A549 treated with CpdA at 1 μM for 4 hours (cell line): ENCODE measurements at places on chromosomes 1 and 21. TPM values are rescaled to one million over a fixed set of nuclear protein-coding genes. Genes with fewer than 3 reads are reported as not detected.

OR2T29 gene
- not detected in 5 replicates for total RNA-seq

SH2D5 gene
- 13.6 to 16.3 TPM (median 14.3 TPM) in 5 replicates for total RNA-seq

UTP11 gene
- total RNA-seq: 41.0 to 78.4 TPM (median 46.6 TPM) in 5 replicates

NUF2 gene
- 26.6 to 32.5 TPM (median 28.7 TPM) in 5 replicates for total RNA-seq

EPHB2 gene
- total RNA-seq: 44.5 to 64.1 TPM (median 52.7 TPM) in 5 replicates

OR2W3 gene
- not detected in 5 replicates for total RNA-seq

DDX59 gene
- 13.7 to 16.2 TPM (median 14.8 TPM) in 5 replicates for total RNA-seq

GBP4 gene
- 0.02 TPM in 1 of 5 replicates, not detected in the others for total RNA-seq

SNAPIN gene
- 52.0 to 63.2 TPM (median 56.4 TPM) in 5 replicates for total RNA-seq

SPATA1 gene
- 0.47 to 1.3 TPM (median 0.72 TPM) in 5 replicates for total RNA-seq

CCT8 gene
- total RNA-seq: 180 to 208 TPM (median 190 TPM) in 5 replicates

CYYR1 gene
- total RNA-seq: not detected in 5 replicates

AMY1C gene
- not detected in 5 replicates for total RNA-seq

HPDL gene
- total RNA-seq: 3.6 to 5.3 TPM (median 3.9 TPM) in 5 replicates

NLRP3 gene
- total RNA-seq: not detected in 5 replicates

HLX gene
- 4.2 to 5.9 TPM (median 5.1 TPM) in 5 replicates for total RNA-seq

BSND gene
- not detected in 5 replicates for total RNA-seq

MACO1 gene
- 9.2 to 11.5 TPM (median 9.4 TPM) in 5 replicates for total RNA-seq

LAX1 gene
- total RNA-seq: not detected in 5 replicates

F13B gene
- total RNA-seq: 0.05 to 0.28 TPM (median 0.06 TPM) in 3 of 5 replicates, not detected in the others

DENND4B gene
- 24.3 to 35.6 TPM (median 31.6 TPM) in 5 replicates for total RNA-seq

CFAP107 gene
- not detected in 5 replicates for total RNA-seq

PGM1 gene
- 34.1 to 39.2 TPM (median 38.7 TPM) in 5 replicates for total RNA-seq

S100A16 gene
- total RNA-seq: 412 to 491 TPM (median 455 TPM) in 5 replicates

C1orf167 gene
- total RNA-seq: 0.08 TPM in 1 of 5 replicates, not detected in the others

TLCD4 gene
- total RNA-seq: 8.1 to 12.2 TPM (median 8.7 TPM) in 5 replicates

DIO1 gene
- total RNA-seq: not detected in 5 replicates

NR1I3 gene
- 0.03 TPM in 1 of 5 replicates, not detected in the others for total RNA-seq

BRDT gene
- total RNA-seq: not detected in 5 replicates

C1orf210 gene
- not detected in 5 replicates for total RNA-seq

LRIF1 gene
- total RNA-seq: 16.3 to 26.2 TPM (median 20.2 TPM) in 5 replicates

SLC2A5 gene
- 0.05 to 0.26 TPM (median 0.13 TPM) in 5 replicates for total RNA-seq

PTGS2 gene
- 8.7 to 13.5 TPM (median 12.9 TPM) in 5 replicates for total RNA-seq

ASCL5 gene
- total RNA-seq: 0.08 to 0.27 TPM (median 0.09 TPM) in 4 of 5 replicates, not detected in the other

ADGRL4 gene
- total RNA-seq: not detected in 5 replicates

LENEP gene
- not detected in 5 replicates for total RNA-seq

TAL1 gene
- total RNA-seq: not detected in 5 replicates

BACE2 gene
- total RNA-seq: 22.4 to 24.0 TPM (median 23.1 TPM) in 5 replicates

OR2T33 gene
- total RNA-seq: not detected in 5 replicates

SLC27A3 gene
- 1.2 to 3.5 TPM (median 1.5 TPM) in 5 replicates for total RNA-seq

TPTE gene
- total RNA-seq: not detected in 5 replicates

MSH4 gene
- total RNA-seq: 0.01 TPM in 1 of 5 replicates, not detected in the others

PKLR gene
- total RNA-seq: not detected in 5 replicates

CLEC20A gene
- total RNA-seq: not detected in 5 replicates

MT1HL1 gene
- not detected in 5 replicates for total RNA-seq

RGS16 gene
- total RNA-seq: 0.15 to 0.31 TPM (median 0.19 TPM) in 5 replicates

ASPM gene
- 19.9 to 24.4 TPM (median 24.1 TPM) in 5 replicates for total RNA-seq

F3 gene
- total RNA-seq: 1.5 to 3.3 TPM (median 2.7 TPM) in 5 replicates

KMO gene
- 1.2 to 2.5 TPM (median 1.4 TPM) in 5 replicates for total RNA-seq

NPHS2 gene
- not detected in 5 replicates for total RNA-seq

AMIGO1 gene
- total RNA-seq: 0.84 to 1.3 TPM (median 1.2 TPM) in 5 replicates

AMPD1 gene
- not detected in 5 replicates for total RNA-seq

FAM72C gene
- 5.6 to 7.2 TPM (median 6.4 TPM) in 5 replicates for total RNA-seq
